Activated T-helper 1 cell treated with anti-CD3 and anti-CD28 coated beads, Interleukin-12 subunit alpha, Interleukin-12 subunit beta, Interleukin-2, Interleukin-4 antibody, amounts not matched to agents 30 ng/mL and 10 ng/mL and 1 ng/mL, durations not matched to agents 14 hours and 24 hours and 36 hours (primary cell): ENCODE measurements at places on chromosomes 1 and 21. TPM values are rescaled to one million over a fixed set of nuclear protein-coding genes. Genes with fewer than 3 reads are reported as not detected.

The HUNK gene
- 0.29 TPM in 1 of 2 replicates, not detected in the other for total RNA-seq

GRCh38 chr1:13593511-13594131 lies 10.0 kb downstream of the PDPN start:
- H3K27ac ChIP-seq = no peak overlapping the region
- H3K27me3 ChIP-seq = no peaks in the 10 kb centered on the region
- no peaks in the 10 kb centered on the region for H3K4me1 ChIP-seq
- DNase-seq = no peak

DNA sequence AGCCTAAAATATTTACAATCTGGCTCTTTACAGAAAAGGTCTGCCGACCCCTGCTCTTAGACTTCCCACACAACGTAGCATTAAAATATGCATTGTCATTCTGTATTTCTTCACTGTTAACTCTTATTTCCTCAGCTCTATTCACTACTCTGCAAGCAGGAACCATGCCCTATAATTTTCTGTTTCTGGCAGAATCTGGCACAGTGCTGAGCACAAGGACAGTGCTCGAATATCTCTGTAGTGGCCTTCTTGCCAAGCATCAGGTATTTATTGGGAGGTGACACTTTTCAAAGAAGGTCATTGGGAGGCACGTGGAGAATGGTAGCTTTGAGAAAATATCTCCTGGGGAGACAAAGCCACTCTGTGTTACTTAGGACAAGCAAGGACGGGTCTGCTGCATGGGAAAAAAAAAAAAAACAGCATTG lies 77.9 kb downstream of the PSMG1 start:
- DNase-seq = no peak
- H3K27me3 ChIP-seq = peaks cover 4% of the 10 kb centered on the region
- H3K27ac ChIP-seq = no peak overlapping the region

- no peak overlapping the region for H3K4me3 ChIP-seq
- no peaks in the 10 kb centered on the region for H3K4me1 ChIP-seq
These were observed 15.2 kb downstream of the CASQ2 start for GRCh38 chr1:115753361-115753760.

GRCh38 chr1:67493148-67493547 lies 62.9 kb upstream of the SERBP1 start:
- no peaks in the 10 kb centered on the region for H3K27me3 ChIP-seq
- H3K4me1 ChIP-seq = no peaks in the 10 kb centered on the region
- no peak for DNase-seq
- H3K4me3 ChIP-seq = no peak overlapping the region

DNA sequence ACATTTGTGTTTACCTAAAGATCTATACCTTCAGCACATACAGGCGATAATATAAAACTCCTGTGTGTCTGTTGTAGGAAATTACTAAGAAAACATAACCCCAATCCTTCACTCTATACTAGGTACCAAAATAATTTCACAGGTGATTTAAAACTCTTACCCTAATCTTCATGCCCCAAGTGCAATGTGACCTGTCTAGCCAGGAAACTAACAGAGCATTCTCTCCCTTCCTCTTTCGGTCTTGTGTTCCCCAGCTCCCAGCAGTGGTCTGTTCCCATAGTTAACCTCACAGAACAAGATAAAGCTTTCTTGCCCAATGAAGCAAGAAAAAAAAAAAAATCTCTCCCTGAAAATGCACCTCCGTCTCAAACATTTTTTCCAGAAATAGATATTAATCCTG lies 493.5 kb downstream of the DPYD start:
- DNase-seq = no peak
- no peak overlapping the region for H3K4me3 ChIP-seq
- no peaks in the 10 kb centered on the region for H3K36me3 ChIP-seq
- no peaks in the 10 kb centered on the region for H3K4me1 ChIP-seq

DNA sequence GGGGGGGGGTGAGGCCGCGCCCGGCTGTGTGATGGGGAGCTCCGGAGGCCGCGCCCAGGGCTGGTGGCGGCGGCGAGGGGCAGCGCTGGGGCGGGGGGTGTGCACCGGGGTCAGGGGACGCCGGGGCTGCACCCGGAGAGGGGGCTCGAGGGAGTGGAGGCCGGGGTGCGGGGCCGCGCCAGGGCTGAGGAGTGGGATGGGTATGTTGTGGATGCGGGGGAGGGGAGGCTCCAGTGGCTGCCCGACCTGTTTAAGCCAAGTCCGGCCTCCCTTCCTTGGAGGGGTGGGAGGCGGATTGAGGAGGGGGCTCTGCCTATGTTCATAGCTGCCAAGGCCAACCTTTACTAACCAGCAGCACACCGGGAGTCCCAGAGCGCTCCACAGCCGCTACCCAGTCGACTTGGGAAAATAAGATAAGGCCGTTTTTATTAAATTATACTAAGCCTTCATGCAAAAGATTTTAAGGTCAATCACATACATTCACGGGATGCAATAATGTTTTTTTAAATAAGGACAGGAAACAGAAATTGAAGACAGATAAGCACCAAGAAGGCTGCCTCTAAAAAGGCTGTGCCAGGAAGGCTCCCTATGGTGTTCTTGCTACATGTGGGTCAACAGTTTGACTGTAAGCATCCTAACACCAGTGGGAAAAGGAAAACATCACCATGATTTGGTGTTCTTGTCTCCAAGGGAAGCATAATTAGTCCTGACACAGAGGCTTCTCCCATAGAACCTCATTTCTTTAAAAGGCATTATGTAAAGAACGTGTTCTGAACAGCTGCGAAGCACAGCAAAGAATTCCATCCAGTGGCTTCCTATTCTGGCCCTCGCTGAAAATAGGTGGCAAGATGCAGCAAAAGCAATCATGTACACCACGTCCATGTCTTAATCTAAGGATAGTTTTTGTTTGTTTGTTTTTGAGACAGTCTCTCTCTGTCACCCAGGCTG lies 626 bp upstream of the HLCS start:
- H3K36me3 ChIP-seq = peaks cover 13% of the 10 kb centered on the region
- no peak for DNase-seq
- H3K4me3 ChIP-seq = peak overlapping the region; percentile 78
- peaks cover 3% of the 10 kb centered on the region for H3K27me3 ChIP-seq

DNA sequence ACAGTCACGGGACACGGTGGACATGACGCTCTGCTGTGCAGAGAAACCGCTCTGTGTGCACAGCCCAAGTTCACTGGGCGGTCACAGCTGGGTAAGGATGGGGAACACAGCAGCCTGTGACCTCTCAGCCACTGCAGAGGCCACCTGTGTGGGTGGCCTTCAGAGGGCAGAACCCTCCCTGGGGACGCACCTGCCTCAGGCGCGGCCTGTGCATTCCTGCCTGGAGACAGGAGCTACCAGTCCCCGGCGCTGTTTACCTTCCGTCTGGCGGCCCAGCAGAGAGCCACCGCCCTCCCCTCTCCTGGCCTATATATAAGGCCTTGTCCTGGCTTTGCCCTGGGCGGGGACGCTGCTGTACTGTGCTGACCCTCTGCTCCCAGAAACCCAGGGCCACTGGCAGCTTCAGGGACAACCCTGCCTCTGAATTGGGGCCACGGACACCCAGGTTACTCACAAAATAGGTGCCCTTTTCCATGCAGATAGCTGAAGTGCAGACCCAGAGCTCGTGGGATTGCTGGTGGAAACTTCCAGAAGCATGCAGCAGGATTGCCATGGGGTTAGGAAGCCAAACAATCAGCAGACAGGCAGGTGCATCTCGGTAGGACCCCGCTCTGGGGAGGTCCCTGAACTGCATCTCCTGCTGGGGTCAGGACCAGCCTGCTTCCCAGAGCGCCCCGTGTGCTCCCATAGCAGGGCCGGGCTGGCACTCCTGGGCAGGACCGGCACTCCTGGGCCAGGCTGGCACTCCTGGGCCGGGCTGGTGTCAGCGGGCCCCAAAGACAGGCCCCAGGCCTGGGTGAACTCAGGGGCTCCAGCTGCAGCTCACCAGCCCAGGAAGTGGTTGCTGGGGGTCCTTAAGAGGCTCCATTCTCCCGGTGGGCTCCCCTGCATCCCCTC lies 83.6 kb downstream of the SIK1 start:
- no peaks in the 10 kb centered on the region for H3K36me3 ChIP-seq
- H3K27ac ChIP-seq = no peak overlapping the region
- H3K4me1 ChIP-seq = no peaks in the 10 kb centered on the region
- DNase-seq = no peak

DNA sequence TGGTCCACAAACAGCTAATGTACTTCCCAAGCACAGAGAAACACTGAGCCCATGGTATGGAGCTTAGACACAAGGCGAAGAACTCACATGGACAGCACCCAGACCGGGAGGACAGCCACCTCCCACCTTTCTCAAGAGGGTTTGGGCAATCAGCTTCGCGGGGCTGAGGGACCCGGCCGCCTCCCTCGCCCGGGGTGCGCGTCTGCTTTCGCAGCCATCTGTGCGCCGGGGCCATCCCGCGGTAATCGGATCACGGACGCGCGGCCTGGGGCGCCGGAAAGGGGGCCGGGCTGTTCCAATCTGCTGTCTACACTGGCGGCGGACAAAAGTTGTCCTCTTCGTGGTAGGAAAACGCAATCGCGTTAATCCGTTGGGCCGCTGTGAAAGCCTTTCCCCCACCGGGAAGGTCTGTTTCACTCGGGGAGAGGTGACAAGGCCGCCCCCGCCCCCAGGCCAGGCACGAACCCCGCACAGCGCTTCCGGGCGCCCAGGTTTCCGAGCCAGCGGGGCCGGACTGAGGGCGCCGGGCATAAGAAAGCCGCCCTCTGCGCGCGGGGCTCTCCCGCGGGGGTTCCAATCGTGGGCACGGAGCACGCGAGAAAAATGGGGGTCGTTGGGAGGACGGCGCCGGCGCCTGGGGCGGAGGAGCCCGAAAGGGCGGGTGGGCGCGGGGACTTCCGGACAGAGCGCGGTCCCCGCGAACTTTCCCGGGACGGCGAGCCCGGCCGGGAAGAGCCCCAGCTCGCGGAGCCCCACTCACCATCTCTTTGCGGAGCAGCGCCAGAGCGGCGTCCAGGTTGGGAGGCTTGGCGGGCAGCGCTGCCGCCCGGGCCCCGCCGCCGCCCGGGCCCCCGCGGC lies 664 bp downstream of the FAM89A start:
- H3K27ac ChIP-seq = peak overlapping the region; percentile 56
- peaks cover 35% of the 10 kb centered on the region for H3K4me1 ChIP-seq
- peak overlapping the region; percentile 84 for H3K4me3 ChIP-seq
- DNase-seq = peak; percentile 29

The TNFRSF4 gene
- 788 and 811 TPM in 2 replicates for total RNA-seq

DNA sequence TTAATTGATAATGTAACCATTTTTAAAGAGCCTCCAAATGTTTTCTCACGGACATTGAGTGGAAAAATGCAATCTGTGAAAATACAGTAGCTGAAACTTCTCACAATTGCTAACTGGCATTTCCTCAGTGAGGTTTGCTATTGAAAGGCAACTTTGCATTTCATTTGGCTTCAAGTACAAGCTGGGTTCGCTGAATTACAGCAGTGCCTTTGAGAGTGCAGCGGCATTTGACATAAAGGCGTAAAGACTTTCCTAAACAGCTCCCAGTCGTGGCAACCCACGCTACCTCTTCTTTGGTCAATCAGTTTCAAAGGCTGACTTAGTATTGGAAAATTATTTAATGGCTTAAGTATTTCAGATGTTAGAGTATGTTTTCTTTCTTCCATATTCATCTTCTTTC lies 39.3 kb upstream of the ZBTB18 start:
- H3K27me3 ChIP-seq = no peaks in the 10 kb centered on the region
- H3K27ac ChIP-seq = no peak overlapping the region
- no peak overlapping the region for H3K4me3 ChIP-seq
- no peaks in the 10 kb centered on the region for H3K36me3 ChIP-seq

- peak overlapping the region; percentile 42 for H3K27ac ChIP-seq
- H3K4me1 ChIP-seq = peaks cover 7% of the 10 kb centered on the region
- no peaks in the 10 kb centered on the region for H3K36me3 ChIP-seq
- H3K27me3 ChIP-seq = peaks cover 2% of the 10 kb centered on the region
- peak overlapping the region; percentile 8 for H3K4me3 ChIP-seq
- peak; percentile 32 for DNase-seq
These were observed 41.0 kb upstream of the COL18A1 start for GRCh38 chr21:45363921-45364467.

DNA sequence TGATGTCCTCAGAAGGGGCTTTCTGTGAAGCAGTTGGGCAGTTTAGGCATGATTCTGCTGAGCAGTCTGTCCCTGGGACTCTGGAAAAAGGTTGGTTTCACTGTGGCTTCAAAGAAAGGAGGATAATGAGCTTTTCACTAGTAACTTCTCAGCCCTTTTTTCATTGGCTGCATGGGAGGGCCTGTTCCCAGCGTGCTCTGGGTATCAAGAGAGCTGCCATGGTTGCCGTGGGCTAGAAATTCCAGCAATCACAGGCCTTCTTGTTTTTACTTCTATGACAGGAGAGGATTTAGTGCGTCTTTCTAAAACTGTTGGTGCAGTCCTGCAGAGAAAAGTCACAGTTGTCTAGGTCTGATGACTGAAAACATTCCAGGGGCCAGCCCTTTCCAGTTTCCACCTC lies 7.2 kb downstream of the SZRD1 start:
- H3K27ac ChIP-seq = peak overlapping the region; percentile 75
- peaks cover 60% of the 10 kb centered on the region for H3K4me1 ChIP-seq
- peak overlapping the region; percentile 6 for H3K4me3 ChIP-seq
- peaks cover 25% of the 10 kb centered on the region for H3K36me3 ChIP-seq
- DNase-seq = no peak
- no peaks in the 10 kb centered on the region for H3K27me3 ChIP-seq

- DNase-seq = peak; percentile 66
- H3K27ac ChIP-seq = peak overlapping the region; percentile 84
- no peaks in the 10 kb centered on the region for H3K27me3 ChIP-seq
- H3K4me1 ChIP-seq = peaks cover 58% of the 10 kb centered on the region
- H3K36me3 ChIP-seq = peaks cover 34% of the 10 kb centered on the region
These were observed 26.1 kb downstream of the GPR3 start for GRCh38 chr1:27418326-27419185.

The SGIP1 gene
- total RNA-seq = not detected in 2 replicates

The TCHHL1 gene
- not detected in 2 replicates for total RNA-seq

GRCh38 chr1:245046769-245047168 lies 108.0 kb upstream of the KIF26B start:
- H3K36me3 ChIP-seq = peaks cover 2% of the 10 kb centered on the region
- H3K4me1 ChIP-seq = peaks cover 14% of the 10 kb centered on the region
- DNase-seq = no peak
- H3K27ac ChIP-seq = no peak overlapping the region

The SUSD4 gene
- not detected in 2 replicates for total RNA-seq

GRCh38 chr1:213622365-213623063 lies 365.3 kb upstream of the PROX1 start:
- H3K27me3 ChIP-seq = peaks cover 17% of the 10 kb centered on the region
- no peak overlapping the region for H3K27ac ChIP-seq
- no peak overlapping the region for H3K4me3 ChIP-seq
- H3K36me3 ChIP-seq = no peaks in the 10 kb centered on the region
- peaks cover 16% of the 10 kb centered on the region for H3K4me1 ChIP-seq

- peak overlapping the region; percentile 78 for H3K27ac ChIP-seq
- peak overlapping the region; percentile 13 for H3K4me3 ChIP-seq
- peak; percentile 63 for DNase-seq
These were observed 21.9 kb upstream of the IVNS1ABP start for GRCh38 chr1:185338719-185339622.

The LCE2C gene
- not detected in 2 replicates for total RNA-seq

- H3K4me3 ChIP-seq = peak overlapping the region; percentile 80
- DNase-seq = no peak
- peaks cover 2% of the 10 kb centered on the region for H3K36me3 ChIP-seq
- peak overlapping the region; percentile 26 for H3K27ac ChIP-seq
These were observed 651 bp downstream of the ZBTB8A start for GRCh38 chr1:32539584-32540571.

The POU3F1 gene
- total RNA-seq = 1.5 and 1.8 TPM in 2 replicates

- peaks cover 2% of the 10 kb centered on the region for H3K27me3 ChIP-seq
- H3K27ac ChIP-seq = peak overlapping the region; percentile 91
- DNase-seq = no peak
These were observed 1.9 kb downstream of the SLC2A1 start for GRCh38 chr1:42956739-42957138.

The C8A gene
- not detected in 2 replicates for total RNA-seq

The TNFAIP8L2 gene
- 38.0 and 38.5 TPM in 2 replicates for total RNA-seq
